ENCODE measurements at places on chromosomes 6 and 20. TPM values are rescaled to one million over a fixed set of nuclear protein-coding genes. Genes with fewer than 3 reads are reported as not detected.

DNA sequence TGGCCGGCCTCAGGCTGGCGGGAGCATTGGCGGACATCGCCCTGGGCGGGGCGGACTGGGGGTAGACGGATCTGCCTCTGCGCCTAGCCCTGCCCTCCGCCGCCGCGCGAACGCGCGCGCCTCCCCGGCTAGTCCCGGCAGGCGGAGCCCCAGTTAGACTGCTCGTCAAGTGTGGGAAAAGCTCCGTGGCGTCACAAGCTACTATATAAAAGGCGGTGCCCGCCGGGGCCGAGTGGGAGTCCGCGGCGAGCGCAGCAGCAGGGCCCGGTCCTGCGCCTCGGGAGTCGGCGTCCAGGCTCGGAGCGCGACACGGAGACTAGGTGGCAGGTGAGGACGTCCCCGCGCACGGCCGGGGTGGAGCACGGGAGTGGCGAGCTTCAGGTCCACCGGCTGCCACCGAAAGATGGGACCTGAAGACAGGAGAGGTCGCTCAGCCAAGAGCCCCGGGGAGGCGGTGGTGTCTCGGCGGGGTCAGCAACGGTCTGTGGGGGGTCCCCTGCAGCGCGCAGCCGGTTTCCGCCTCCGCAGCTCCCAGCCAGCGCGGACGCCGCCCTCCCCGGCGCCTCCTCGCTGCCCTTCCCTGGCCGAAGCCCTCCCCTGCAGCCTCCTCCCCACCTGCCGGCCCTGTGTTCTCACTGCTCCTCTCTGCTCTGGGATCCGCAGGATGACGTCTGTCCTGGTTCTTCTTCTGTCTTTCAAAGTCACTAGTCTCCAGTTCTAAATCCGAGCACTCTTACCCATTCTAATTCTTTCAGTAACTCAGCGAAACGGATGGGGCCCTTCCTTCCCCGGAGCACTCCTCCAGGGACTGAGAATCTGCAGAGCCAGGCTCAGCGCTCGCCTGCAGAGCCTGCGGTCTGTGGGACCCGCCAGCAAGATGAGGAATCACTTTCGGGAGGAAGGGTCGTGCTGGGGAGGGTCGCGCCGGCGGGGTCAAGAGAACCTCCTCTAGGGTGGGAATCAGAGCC is 4.3 kb upstream of the RIPK1 start:
- peak; percentile 98 for DNase-seq

SLC24A3 gene
- 2.1 TPM for total RNA-seq

GRCh38 chr6:87199787-87200186 is 44.4 kb downstream of the ZNF292 start:
- DNase-seq, result no peak

HMGCLL1 gene
- total RNA-seq, result 1.2 TPM

F13A1 gene
- total RNA-seq, result 122 TPM

RFX6 gene
- not detected for total RNA-seq

EDN1 gene
- 2.7 TPM for total RNA-seq

LINC00237 gene
- total RNA-seq, result not detected

DNA sequence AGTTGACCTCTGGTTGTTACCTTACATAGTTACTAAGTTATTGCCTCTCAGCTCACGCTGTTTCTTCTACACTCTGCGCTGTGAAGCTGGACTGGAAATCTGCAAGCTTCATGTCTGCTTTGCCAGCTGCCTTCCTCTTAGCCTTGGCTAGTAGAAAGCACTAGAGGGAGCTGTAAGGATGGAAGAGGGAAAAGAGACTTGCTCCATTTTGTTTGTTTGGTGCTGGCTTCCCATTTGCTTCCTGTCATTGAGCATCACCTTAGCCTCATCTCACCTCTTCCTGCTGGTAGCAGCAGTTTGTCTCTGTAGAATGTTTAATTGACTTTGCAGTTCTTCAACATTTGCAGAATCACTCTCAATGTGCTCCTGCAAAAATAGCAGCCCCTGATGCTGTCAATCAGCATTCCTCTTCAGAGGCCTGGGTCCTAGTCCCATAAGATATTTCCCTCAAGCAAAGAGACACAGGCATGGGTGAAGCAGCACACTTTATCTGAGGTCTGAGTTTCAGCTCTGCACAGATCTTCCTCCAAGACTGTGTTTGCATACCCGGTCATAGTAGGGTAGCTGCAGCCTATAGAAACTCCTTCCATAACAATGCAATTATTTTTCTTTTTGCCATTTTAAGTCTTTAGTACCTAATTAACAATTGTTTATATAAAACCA is 302.2 kb upstream of the EPHA7 start:
- DNase-seq, result no peak

DNA sequence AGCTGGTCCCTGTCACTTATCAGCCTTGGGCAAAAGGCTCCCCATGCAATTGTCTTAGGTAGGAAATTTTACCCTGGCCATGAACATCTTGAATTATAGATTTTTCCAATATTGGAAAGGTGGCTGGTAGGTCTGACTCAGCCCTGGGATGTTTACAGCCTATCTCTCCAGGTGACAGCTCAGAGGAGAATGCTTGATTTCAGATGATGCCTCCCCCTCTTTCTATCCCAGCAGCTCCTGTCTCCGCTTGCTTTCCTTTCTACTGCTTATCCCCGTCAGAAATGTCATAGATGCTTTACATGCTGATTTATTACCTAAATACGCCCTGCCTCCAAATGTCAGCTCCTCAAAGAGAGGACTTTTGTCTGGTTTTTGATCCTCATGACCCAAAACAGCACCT is 109.6 kb downstream of the NFATC2 start:
- no peak for DNase-seq

DNA sequence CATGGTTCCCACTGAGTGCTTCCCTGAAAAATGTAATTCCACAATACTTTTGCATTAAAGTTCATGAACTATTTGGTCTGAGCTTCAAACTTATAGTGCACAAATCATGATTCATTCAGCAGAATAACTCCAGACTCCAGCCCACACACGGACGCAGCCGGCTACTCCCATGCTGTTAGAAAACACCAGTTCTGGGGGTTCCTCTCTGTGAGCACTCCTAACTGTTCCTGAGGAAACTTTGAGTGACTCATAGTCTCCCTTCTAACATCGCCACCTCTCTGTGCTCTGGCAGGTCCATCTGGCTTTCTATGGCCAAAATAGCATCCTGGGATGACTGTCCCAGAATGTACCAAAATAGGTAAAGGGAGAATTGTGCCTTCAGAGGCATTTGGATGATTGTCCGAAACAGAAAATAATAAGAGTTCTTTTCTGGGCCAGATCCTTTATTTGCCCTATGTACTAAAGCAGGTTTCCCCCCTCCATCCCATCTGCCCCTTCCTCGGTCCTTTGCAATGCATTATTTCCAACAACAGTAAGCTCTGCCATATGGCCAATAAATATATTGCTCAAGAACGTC is 32.3 kb upstream of the LY86 start:
- no peak for DNase-seq

- no peak for DNase-seq
Measured at GRCh38 chr6:81938014-81938856, 185.8 kb upstream of the TENT5A start.

FAM209B gene
- total RNA-seq, result not detected

DNA sequence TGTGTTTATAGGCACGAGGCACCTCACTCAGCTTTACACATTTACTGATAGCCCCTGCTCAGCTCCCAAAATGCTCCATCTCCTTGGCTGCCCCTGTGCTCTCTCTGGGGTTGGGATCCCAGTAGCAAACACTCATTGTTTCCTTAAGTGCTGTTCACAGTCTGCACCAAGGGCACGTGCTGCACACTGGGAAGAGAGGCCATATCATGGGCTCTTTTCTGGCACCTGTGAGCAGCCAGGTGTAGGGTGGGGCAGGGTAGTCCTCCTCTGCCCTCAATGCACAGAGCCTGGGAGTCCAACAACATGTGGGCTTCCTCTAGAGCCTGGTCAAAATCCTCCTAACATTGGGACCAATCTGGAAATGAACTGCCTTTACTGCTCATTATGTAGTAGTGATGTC is 67.9 kb downstream of the BANF2 start:
- DNase-seq, result no peak

- no peak for DNase-seq
Measured at GRCh38 chr6:100404051-100404450, 60.7 kb downstream of the SIM1 start.

GRCh38 chr6:6008648-6009421 is 2.1 kb upstream of the NRN1 start:
- peak; percentile 63 for DNase-seq
